Ovary (tissue), 10 donors: ENCODE measurements at places on chromosomes 5 and 9. TPM values are rescaled to one million over a fixed set of nuclear protein-coding genes. Genes with fewer than 3 reads are reported as not detected.

The MARCOL gene
- not detected for total RNA-seq

- no peak for DNase-seq
Observed at GRCh38 chr9:125931211-125931610, 184.0 kb downstream of the PBX3 start.

DNA sequence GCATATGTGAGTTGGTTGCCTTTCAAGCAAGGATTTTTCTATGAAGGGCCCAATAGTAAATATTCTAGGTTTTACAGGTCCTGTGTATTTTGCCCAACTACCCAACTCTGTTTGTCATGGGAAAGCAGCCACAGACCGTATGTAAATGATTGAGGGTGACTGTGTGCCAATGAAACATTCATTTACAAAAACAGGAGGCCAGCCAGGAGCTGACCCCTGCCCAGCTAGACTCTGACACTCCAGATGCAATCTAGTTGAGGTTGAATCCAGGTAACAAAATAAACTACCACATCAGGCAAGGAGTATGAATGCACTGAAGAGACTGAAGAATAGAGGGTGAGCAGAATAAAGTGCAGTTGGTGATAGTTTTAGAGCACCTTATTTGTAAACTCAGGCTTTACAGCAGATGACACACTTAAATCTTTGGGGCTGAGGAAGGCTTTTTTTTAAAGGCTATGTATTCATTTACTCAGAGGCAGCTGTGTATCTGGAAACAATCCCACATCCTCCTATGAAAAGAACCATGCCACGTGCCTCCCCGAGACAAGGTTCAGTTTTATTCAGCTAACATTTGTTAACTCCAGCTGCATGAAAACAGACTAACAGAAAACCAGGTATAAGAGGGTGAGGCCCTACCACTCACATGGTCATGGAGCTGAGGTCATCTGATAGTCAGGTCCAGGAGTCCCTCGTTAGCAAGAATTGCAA, 60.7 kb downstream of the SLC1A1 start:
- DNase-seq = no peak

- no peak for DNase-seq
Observed at GRCh38 chr5:137024044-137024443, 475.1 kb downstream of the SPOCK1 start.

DNA sequence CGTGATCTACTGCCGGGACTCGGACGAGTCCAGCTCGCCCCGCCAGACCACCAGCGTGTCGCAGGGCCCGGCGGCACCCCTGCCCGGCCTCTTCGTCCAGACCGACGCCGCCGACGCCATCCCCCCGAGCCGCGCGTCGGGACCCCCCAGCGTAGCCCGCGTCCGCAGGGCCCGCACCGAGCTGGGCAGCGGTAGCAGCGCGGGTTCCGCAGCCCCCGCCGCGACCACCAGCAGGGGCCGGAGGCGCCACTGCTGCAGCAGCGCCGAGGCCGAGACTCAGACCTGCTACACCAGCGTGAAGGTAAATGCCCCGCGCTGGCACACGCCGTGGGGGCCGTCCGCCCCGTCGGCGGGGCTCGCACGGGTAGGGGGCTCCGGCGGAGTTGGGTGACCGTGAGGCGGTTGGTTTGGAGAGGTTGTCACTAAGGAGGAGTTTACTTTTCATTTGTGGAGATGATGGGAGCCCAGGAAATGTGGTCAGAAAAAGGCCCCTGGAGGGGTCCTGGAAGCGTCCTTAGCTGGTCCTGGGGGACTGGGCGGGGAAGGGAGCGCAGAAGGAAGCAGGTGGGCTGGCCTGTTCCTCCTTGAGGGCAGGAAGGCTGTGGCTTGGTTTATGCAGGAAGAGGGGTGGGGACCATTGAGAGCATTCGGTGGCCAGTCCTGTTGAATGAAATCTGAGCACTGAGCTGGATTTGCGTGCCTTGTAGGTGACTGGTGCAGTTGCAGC, 647 bp downstream of the PDE8B start:
- DNase-seq = no peak

The CER1 gene
- not detected for total RNA-seq

DNA sequence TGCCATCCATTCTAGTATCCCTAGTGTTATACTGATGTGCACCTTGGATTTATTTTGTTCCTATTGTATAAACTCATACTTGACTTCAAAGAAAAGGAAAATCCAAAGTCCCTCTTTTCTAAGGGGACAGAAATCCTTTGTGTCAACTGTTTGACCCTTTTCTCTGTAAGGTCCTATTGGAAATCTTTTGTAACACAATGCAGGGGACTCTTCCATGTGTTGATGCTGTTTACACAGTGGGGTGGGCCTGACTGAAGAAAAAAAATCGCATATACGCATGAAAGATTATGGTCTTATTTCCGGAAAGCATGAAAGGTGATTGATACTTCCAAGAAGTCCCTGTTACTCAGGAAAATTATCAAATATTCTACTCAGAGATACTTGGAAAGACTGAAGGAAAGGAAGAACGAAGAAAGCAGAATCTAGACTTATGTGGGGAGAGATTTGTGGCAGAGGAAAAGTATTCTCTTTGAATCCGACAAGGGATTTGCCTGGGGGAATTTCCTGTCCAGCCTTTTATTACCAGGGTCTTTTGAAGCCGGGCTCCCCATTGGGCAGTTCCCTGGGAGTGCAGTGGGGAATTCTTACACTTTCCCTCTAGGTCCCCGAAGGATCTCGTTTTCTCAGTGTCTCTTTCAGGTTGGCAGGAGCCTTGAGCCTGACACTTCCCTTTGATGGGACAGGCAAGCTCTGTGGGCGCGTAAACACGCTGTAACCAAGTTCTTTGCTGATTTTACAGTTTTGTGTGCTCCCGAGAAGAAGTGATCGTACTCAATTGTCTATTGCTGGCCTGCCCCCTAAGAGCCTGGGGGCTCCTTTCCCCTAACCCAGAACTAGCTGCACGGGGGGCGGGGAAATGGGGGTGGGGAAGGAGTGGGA, 779 bp upstream of the VCAN start:
- no peak for DNase-seq

DNA sequence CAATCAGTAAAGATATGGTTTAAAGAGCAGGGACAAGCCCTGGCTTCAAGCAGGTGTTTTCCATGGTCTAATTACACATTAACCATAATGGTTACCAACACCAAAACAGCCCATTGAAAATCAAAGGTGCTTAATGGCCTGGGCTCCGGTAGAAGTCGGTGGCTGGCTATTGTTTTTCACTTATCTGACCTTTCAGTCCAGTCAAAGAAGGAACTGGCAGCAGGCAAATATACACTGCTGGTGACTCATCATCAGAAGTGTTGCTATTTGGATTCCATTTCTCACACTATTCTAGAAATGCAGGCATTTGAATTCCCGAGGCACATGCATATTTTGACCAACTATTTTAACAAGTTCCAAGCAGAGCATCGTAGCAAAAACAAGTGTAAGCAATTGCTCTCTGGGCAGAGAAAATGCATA, 26.3 kb upstream of the GABRP start:
- no peak for DNase-seq

GRCh38 chr5:124745007-124745927, 1.2 kb downstream of the ZNF608 start:
- no peak for DNase-seq

GRCh38 chr5:43367909-43368669, 44.1 kb downstream of the CCL28 start:
- no peak for DNase-seq

DNA sequence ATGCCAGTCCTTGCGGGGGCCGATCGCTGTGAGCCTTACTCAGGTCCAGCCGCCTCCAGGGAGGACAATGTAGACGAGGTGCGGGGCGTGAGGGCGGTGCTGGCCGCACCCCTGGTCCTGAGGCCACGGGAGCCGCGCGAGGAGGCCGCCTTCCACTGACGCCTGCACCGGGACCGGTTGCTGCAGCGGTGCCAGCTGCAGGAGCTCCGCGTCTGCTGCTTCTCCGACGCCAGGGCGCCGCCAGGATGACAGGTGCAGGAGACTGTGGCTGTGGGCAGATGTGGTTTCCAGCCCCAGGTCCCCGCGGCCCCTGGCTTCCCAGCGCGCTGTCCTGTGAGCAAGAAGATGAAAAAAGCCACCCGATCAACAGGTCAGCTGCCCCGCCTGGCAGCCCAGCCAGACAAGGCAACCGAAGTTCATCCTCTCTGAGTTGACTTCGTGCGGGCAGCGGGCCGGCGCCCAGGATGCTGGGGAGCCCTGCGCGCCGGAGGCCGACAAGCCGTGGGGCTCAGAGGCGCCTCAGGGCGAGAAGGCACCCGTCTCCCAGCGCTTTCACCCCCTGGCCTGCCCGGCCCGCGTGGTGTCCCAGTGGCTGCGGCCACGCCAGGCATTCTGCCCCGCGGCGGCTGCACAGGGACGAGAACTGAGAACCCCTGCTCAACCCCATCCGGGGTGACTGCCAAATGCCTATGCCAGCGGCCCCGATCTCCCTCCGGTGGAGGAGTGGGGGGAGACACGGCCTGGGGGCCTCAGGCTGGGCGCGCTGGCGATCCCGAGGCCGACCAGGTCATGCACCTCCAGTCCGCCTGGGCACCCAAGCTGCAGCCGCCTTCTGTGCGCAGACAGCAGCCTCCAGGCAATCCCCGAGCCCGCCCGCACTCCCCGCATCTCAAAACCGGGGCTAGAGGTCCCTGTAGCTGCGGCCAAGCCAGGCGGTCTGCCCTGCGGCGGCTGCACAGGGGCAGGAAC, 43.4 kb upstream of the BICD2 start:
- DNase-seq = no peak

DNA sequence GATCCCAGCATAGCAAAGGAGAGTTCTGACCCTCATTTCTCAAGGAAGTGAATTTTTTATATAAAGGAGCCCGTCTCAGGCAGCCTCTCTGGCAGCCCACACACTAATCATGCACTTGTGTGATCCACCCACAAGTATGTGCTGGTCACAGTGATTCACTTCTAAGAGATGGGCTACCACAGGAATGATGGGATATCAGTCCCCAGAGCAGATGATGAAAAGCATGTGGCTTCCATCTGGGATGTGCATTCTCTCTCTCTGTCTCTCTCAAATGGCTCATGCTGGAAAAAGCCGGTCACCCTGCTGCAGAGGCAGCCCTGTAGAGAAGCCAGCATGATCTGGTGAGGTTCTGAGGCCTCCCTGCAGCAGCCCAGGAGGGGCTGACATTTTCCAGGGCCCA, 74.2 kb upstream of the ADCY2 start:
- DNase-seq = no peak

GRCh38 chr5:176362233-176362490, 598 bp upstream of the KIAA1191 start:
- DNase-seq = no peak

DNA sequence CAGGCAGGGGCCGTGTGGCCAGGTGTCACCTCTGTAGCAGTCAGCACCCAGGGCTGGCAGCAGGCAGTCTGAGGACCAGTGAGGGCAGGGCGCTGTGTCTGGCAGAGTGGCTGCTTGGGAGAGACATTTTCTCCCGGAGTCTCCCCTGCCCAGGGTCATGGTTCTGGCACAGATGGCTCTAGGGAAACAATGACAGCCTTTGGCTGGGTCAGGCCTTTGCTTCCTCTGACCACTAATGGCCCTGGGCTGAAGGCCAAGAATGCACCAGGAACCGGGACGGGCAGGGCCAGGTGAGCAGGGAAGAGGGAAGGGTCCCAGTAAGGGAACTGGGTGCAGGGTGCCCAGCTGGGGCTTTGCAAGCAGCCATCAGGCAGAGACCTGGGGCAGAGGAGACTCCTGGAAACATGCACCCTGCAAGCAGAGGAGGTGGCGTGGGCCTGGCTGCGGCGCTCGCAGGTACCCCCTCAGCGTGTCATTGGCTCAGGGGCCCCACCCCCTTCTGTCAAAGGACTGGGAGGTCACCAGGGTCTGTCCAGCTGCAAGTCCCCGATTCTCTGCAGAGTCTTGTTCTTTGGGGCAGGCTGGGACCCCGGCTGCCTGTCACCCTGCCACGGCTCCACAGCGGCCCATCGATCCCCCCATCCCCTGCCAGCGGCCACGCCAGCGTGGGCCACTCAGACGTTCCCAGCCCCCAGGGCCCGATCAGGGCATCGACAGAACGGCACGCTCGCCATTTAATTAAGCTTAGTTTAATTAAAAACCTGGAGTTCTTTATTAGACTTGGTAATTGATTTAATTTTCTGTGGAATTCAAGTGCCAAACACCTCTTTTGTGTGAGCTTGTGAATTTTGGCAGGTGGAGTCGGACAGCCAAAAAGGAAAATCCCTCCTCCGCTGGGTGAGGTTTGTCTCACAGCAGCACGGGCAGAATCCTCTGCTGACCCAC, 18.9 kb upstream of the TMEM250 start:
- no peak for DNase-seq

The IL12B gene
- not detected for total RNA-seq
